ENCODE measurements at places on chromosomes 16 and 17. TPM values are rescaled to one million over a fixed set of nuclear protein-coding genes. Genes with fewer than 3 reads are reported as not detected.
A peak's percentile ranks its signal among the peaks of the same experiment; 100 is the strongest.

The CDH15 gene
- 0.51 TPM for total RNA-seq

The TERB1 gene
- not detected for total RNA-seq

- DNase-seq: no peak
Measured at GRCh38 chr16:68257906-68258800, 6.2 kb upstream of the SLC7A6 start.

GRCh38 chr17:36932694-36933511 is 4.4 kb upstream of the LHX1 start:
- no peak for DNase-seq

- no peak for DNase-seq
Measured at GRCh38 chr17:45869676-45870341, 24.5 kb upstream of the MAPT start.

DNA sequence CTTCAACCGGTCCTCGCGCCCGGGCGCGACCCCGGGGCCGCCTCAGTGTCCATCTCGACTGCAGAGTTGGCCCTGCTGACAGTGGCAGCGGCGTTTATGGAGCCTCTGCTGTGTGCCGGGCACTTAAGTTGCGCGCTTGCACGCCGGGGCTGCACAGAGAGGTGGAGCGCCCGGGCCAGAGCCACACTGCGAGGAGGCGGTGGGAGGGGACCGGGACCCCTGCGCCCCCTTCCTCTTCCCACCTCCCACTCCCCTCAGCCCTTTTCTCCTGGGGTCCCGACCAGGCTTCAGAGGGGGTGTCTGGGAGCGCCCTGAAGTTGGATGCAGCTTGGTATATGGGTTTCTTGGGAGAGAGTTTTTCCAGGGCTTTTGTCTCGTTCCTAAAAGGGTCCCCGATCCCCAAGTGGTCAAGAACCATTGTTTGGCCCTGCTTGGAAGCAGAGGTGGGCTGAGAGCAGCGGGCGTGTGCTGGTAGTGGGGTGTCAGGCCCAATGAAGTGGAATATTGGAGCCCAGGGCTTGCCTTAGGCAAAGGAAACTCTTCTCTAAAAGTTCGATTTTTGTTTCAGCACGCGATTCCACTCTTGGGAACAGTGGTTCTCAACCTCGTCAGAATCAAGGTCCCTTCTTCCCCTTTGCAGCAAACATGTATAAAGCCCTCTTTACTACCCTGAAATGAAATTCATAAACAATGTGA is 605 bp downstream of the MRTFB start:
- no peak for DNase-seq

GRCh38 chr16:87976665-87977064 is 25.4 kb downstream of the BANP start:
- DNase-seq: no peak

DNA sequence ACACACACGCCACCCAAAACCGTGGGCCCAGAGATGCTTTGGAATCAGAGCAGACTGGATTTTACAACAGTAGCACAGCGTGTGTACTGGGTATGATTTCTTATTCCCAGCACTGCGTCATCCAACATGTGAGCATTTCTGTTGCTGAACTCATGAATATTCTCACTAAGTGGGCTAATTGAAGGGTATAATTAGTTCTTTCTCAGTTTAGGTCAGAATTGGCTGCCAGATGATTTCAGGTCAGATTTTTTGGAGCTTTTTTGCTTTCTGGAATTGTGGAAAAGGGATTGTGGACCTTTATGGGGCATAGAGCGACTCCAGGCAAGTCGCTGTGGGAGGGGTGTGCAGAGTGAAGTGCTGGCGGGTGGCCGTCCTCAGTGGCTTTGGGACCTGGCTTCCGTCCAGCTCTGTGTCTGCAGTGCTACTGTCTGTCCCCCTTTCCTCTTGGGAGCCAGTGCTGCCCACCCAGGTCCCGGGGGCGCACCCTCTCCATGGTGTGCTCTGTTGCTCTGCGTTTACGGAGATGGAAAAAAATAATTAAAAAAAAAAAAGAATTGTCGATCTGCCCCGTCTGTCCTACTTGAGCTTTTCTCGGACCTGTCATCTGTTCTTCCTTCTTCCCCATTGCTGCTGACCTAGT is 25.0 kb downstream of the FOXK2 start:
- no peak for DNase-seq

DNA sequence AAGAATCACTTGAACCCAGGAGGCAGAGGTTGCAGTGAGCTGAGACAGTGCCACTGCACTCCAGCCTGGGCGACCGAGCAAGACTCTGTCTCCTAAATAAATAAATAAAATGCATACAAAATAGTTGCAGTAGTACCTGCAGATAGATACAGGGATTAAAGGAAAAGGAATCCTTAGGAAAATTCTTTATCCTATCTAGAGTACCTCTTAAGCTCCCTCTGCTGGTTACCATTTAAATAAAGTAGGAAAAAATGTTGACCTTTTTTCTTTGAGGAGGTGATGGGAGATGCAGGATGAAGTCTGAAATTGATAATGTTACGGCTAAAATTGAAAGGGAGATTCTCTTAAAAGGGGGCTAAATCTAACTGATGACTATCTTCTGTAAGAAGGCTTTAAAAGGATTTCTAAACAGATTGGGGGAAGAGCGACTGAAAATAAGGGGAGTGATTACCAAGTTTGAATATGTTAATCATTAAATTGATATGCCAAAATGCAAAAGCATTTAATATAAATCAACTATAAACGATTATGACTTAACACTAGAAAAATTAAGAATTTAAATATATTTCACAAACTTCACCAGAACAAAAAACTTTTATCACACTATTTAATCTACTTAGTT is 29.4 kb downstream of the C16orf87 start:
- DNase-seq: no peak

DNA sequence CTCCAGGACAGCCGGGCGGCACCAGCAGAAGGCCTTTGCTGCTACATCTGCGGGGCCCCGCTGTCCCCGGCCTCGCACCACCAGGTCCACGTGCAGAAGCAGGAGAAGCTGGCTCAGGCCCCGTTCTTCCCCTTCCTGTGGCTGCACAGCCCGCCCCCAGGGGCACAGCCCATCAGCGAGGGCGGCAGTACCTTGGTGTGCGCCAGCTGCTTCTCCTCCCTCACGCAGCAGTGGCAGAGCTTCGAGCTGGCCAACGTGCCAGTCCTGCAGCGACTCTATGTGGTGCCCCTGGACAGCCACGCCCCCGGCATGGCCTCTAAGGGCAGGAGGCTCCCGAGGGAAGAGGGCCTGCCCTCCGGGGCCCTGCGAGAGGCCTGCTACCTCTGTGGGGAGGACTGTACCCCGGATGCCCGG is 58.3 kb upstream of the CIBAR2 start:
- DNase-seq: no peak

DNA sequence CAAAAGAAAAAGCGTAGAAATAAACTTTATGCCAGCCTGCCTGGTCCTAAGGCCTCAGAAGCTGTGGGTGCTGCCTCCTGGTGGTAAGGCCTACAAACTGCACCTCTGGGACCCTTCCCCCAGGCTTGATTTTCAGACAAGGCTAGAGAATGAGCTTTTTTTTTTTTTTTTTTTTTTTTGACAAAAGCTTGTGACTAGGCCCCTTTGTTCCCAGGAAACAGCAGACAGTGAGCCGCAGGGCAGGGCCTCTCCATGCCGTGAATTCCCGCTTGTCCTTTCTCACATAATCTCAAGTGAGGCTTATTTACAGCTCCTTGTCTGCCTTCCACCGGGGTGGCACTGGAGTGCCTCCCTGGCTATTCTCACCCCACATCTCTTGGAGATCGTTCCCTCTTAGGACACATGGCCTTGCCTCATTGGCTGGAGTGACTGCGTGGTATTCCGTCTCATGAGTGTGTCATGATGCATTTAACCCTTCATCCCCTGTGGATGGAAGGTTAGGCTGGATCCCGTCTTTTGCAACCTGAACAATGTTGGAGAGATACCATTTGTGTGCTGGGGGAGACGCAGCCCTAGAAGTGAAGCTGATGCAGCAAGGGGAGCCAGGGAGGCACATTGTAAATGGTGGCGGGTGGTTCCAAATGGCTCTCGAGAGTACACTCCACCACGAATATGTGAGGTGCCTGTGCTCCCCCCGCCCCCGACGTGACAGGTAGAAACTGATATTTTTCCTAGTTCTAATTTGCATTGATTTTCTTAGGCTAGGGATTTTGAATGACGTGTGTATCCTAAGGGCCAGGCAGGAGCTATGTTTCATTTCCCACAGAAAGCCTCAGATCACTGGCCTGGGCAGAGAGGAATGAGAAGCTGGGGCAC is 49.6 kb downstream of the USP22 start:
- DNase-seq: peak; percentile 35

DNA sequence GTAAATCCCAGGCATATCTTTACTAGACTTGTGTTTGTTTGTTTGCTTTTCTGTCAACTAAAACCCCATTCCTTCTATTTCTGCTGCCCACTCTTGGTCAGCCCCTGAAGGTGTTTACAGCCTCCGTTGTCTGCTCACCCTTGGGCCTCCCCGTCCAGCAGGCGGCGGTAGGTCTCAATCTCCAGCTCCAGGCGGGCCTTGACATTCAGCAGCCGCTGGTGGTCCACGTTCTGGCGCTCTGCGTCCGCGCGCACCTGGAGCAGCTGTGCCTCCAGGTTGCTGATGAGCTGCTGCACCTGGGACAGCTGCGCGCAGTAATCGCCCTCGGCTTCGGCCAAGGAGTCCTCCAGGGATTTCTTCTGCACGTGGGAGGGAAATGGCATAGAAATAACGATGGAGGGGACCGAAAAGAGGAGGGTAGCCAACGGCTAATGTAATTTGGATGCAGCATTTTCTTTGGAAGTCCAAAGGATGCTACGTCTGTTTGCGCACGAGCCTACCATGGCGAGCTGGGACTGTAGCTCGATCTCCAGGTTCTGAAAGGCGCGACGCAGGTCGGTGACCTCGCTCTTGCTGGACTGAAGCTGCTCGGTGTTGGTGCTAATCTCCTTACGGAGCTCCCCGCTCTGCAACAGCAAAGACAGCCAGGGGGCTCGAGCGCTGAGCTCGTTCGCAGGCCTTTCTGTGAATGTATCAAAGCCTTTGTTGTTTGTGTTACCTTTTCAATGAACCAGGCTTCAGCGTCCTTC is 3.9 kb downstream of the KRT12 start:
- no peak for DNase-seq

DNA sequence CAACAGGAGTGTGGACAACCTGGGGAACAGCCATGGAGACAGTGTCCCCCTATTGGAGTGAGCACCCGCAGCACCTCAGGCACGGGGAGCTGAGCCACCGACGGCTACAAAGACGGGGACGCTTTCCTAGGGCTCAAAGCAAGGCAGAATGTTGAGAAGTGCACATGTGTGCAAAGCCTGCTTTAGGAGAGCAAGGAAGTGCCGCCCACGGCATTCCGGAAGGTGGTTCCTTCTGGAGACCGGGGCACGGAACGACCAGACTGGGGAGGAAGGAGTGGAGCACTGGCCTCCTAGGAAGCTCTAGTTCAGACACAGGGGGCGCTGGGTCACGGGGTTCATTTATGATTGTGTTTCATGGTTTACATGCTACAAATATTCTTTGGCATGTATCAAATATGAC is 52.2 kb downstream of the TBC1D16 start:
- no peak for DNase-seq
